ENCODE measurements at places on chromosomes 11 and 22.

GRCh38 chr11:77876045-77876444 is 55.1 kb downstream of the AAMDC start:
- DNase-seq = no peak

DNA sequence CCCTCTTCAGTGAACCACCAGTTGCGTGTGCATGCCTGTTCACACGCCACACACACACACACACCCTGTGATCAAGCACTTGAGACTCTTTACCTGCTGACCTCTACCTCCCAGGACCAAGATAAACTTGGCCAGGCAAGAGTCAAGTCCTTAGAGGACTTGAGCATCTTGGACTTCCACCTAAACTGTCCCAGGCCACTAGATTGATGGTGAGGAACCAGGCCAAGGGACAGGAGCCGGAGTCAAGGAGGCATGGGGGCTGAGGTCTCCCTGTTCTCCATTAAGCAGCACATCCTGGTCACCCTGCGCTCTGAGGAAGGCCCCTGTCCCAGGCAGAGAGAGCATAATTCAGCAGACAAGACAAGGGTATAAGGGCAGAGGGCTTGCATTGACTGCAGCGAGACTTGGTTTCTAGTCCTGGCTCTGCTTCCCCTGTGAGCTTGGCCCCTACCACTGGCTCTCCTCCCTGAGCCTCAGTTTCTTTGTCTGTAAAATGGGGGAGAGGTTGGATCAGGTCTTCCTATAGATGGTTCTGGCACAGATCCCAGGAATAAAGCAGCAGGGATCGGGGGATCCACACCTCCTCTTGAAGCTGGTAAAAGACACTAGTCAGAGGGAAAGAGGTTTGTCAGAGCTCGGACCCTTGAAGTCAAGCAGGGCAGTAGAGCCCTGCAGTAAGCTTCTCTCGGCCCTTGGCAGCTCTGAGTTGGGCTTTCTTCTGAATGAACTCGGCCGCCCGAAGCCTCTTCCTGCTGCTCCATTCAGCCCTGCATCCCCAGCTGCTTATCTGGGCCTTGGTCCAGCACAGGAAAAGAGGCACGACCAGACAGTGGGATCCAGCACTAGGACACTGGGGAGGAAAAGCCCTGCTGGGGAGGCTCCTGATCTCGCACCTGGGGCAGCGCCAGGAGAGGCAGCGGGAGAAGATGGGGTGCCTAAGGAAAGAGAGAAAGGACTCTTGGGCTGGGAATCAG is 2.0 kb downstream of the CREB3L1 start:
- DNase-seq = no peak

DNA sequence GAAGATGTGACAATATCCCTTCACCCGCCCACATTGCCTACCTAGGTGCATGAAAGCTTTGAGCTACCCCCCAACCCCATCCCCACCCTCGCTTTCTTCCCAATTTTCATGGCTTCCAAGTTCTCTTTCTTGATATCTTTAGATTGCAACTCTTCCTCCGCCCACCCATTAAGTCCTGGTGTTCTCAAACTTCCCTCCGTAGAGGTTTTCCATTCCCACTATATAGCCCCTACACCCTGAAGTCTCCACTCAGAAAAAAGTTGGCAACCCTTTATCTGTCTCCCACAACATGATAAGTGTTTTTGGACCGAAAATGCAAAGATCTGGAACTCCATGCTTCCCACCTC is 572 bp downstream of the ZNF70 start:
- DNase-seq = no peak

DNA sequence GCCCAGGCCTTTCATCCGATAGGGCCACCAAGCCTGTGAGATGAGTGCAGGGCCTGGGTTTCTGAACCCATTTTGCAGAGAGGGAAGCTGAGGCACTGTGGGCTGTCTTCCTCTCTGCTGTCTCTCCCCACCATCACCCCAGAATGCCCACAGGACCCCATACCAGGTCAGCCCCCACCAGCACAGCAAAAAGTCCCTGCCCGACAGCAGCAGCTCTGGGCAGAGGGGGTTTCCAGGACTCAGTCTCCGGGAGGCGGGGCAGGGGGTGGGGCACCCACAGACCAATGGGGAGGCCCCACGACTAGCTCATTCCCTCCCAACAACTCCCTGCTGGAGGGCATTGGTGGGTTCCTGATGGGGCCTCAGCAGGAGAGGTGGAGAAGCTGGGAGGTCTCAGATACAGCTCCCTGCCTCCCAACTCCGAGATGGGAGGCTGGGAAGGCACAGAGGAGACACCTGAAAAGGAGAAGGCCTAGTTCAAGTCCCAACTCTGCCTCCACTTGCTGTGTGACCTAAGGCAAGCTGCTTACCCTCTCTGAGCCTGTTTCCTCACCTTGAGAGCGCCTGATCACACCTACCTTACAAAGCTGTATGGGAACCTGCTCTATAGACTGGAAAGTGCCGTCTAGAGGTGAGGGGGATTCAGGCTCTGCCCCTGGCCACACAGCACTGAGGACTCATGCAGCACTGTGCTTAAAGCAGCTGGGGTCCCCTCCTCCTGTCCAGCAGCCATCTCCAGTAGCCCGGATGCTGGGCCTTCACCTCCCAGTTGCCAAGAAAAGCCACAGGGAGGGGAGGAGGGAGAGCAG is 3.5 kb downstream of the CBX7 start:
- peak; percentile 55 for DNase-seq
